ENCODE measurements at places on chromosomes 7 and 10.

- no peak for DNase-seq
These were observed at the start of gene GFRA1 for GRCh38 chr10:116272440-116273283. Gene GFRA1 (minus strand): TSS chr10:116273206. CDS start chr10:116272029, 1,177 bp downstream.

- no peak for DNase-seq
These were observed 902.4 kb downstream of the LRMDA start for GRCh38 chr10:76333796-76334195.

GRCh38 chr7:156975620-156976019 lies 26.1 kb downstream of the NOM1 start:
- DNase-seq, result no peak

DNA sequence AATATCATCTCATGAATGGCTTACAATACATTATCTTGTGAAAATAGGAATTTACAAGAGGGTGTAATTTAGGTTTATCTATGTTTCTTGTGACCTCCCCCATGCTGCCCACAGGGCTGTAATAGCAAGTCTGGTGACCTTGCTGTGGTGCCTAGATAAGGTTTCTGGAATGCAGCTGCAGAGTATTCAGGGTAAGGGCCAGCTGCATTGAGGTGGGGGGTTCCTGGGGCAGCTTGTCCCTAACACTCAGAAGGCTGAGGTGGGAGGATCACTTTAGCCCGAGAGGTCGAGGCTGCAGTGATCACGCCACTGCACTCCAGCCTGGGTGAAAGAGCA lies 5.3 kb upstream of the DHTKD1 start:
- DNase-seq, result no peak

GRCh38 chr10:84156768-84157167 lies 16.8 kb upstream of the GPR15LG start:
- DNase-seq, result no peak

DNA sequence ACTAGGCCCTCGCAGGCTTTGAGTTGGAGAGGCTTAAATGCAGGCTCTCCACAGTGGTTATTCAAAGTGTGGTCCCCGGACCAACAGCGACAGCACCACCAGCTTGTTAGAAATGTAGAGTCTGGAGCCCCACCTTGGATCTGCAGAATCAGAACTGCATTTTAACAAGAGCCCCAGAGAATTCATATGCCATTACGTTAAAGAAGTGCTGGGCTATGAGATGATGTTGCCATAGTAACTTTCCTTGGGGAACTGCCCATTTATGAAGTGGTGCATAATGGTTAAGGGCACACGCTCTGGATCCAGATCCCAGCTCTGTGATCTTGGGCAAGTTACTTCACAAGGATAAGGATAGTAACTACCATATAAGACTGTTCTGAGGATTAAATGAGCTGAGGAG lies 48.9 kb downstream of the ZCCHC24 start:
- DNase-seq, result no peak

DNA sequence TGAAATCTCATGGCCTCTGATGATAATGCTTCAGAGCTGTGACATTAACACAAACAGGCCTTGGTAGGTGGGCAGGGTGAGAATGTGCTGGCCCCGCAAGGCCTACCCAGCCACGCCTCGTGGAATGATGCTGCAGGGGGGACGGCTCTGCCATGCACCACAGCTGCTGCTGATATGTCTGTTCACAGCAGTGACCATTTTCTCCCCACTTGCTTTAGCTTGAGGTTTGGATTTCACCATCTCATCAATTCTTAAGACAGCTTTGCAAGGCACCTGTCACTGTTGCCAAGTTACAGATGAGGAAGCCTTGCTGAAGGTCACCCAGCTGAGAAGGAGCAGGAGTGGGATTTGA lies 128.3 kb downstream of the PTPN20 start:
- DNase-seq, result no peak

DNA sequence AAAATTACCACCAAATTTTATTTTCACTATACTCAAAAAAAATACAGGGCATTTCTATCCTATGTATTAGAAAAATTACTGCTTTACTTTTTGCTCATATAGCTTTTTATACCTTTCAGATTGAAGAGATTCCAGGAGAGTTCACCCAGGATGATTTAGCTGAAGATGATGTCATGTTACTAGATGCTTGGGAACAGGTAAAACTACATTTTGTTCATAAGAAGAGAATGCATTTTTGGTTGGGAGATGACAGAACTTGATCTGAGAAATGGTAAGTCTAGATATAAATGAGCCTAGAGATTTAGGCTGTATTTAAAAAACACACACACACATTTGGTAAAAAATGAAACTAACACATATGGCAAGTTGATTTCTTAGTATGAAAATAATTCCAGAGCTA lies 38.1 kb upstream of the ARL4A start:
- no peak for DNase-seq

GRCh38 chr10:4138146-4138721 lies 353.2 kb upstream of the KLF6 start:
- DNase-seq, result no peak

All from GM19239 (cell line).